ENCODE measurements at places on chromosomes 2 and 18.

DNA sequence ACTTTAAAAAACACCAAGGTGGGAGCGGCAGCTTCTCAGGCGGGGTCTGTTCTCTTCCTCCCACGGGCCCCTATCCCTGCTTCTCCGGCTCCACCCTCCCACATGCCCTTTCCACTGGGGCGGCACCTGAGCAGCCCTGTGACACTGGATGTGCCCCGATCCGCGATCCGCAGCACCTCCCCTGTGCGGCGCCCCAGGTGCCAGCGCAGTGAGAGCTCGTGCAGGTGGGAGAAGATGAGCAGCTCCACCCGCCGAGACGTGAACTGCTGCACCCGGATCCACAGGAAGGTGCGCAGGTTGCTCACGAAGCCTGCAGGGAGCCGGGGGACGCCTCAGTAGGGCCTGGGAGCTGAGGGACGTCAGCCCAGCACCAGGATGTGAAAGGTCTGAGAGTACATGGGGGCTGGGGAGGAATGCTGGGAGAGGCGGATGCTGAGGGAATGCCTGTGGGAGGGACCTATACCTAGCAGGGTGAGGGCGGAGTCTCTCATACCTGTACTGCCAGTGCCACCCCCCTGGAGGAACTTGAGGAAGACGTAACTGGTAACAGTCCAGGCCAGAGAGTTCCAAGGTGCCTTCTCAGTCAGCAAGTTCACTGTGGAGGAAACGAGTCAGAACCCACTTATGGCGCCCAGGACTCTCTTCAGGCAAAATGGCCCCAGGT, 2.8 kb downstream of the ABCB6 start:
- DNase-seq: no peak

- no peak for DNase-seq
Measured at GRCh38 chr2:64888591-64889309, 100.4 kb upstream of the SLC1A4 start.

- DNase-seq: no peak
Measured at GRCh38 chr2:128692895-128693742, 374.5 kb upstream of the HS6ST1 start.

DNA sequence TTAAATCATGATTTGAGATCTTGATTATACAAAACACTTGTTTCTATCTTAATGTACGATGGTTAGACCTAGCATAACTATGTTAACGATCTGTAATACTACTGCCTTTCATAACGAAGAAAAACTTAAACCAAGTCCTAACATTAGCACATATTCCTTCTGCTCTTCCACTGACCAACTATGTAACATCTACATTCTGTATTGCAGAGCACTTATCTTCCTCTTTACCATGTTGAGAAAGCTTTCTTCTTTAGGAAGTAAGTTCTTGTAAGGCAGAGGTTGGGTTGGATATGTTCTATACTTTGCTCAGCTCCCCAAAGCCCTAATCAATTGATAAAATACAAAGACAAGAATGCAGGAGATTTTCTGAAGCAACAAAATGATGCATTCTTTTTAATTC, 7.9 kb upstream of the ZNF407 start:
- no peak for DNase-seq

- peak; percentile 71 for DNase-seq
Measured at GRCh38 chr2:71510196-71510807, 56.9 kb downstream of the DYSF start.

- no peak for DNase-seq
Measured at GRCh38 chr2:227903381-227903780, 31.9 kb downstream of the DAW1 start.

GRCh38 chr2:69242651-69243051, 144.4 kb downstream of the GFPT1 start:
- DNase-seq: no peak

- DNase-seq: peak; percentile 47
Measured at GRCh38 chr2:119387381-119388129, 20.8 kb downstream of the DBI start.
